ENCODE measurements at places on chromosomes 2 and 18. TPM values are rescaled to one million over a fixed set of nuclear protein-coding genes. Genes with fewer than 3 reads are reported as not detected.

Gene CYTIP
- 5.9 TPM for total RNA-seq

GRCh38 chr2:1283020-1283801, 130.1 kb upstream of the TPO start:
- DNase-seq, result no peak

- no peak for DNase-seq
These were observed 66.8 kb downstream of the ACSL3 start for GRCh38 chr2:222927600-222927999.

DNA sequence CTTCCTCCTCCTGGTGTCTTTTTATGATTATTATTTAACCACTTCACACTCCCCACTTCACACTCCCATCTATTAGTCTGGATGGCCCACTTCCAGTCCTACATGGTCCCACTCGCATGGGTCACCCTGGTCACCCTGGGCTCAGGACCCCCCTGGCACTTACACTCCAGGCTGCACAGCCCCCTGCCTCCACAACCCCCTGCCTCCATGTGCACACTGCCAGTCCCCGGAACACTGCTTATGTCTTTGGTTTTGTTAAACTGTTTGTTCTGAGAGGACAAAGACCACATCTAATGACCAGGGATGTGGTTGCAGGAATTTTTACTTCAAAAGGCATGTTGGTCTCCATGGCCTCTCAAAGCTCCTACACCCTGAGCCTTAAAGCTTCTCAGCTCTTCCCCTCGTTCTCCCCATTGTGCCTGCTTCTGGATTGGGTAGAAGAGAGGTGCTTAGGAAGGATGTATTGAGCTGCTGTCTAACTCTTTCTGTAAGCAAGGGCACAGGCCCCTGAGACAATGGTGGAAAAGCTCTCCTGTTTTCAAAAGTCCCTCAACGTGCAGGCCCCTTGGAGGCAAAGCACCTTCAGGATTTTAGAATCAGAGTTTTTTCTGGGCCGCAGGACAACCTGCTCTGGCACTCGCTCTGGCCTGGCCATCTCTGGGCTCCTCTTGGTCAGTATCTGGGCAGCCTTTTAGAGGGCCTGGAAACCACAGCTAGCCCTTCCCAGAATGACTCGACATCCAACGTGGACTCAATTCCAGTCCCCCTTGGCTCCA, 150.0 kb upstream of the HAAO start:
- DNase-seq, result no peak

Gene SERPINB10
- total RNA-seq, result 3.7 TPM

Gene PKDCC
- total RNA-seq, result 175 TPM

Gene ZSWIM2
- total RNA-seq, result 0.28 TPM

DNA sequence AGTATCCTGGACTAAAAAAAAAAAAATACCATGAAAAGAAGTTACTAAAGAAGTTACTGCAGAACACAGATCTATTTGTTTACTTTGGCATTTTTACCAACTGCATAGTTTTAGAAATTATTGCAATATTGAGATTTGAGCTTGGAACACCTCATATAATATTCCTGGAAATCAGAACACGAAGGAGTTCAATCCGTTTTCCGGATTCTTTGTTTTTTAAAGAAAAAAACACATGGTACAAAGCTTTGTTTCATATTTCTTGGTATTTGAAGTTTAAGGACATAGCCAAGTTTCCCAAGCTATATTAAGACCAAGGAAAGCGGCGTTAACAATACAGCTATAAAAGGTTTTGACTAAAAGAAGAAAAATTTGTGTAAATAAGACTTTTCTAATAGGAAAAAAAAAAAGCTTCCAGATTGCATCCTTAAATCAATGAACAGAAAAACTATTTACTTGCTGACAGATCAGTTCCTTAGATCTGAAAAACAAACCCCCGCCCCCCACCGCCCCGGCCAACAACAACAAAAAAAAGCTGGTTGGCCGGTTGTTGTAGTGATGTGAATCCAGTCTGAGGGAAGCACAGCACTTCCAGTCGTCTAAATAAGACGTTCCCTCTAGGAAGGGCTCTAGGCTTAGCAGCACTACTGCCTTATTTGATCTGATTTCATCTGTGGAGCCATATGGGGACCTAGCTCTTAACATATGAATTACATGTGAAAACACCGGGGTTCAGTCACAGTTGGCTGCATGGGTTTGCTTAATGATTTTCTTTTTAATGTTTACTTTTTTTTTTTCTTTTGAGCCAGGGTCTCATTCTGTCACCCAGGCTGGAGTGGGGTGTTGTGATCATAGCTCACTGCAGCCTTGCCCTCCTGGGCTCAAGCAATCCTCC, 2.5 kb upstream of the RHOB start:
- DNase-seq, result no peak

- DNase-seq, result no peak
These were observed 86.0 kb downstream of the RTN4 start for GRCh38 chr2:54964271-54964670.

Gene RESP18
- 2.8 TPM for total RNA-seq

Gene TUBA3E
- total RNA-seq, result not detected

DNA sequence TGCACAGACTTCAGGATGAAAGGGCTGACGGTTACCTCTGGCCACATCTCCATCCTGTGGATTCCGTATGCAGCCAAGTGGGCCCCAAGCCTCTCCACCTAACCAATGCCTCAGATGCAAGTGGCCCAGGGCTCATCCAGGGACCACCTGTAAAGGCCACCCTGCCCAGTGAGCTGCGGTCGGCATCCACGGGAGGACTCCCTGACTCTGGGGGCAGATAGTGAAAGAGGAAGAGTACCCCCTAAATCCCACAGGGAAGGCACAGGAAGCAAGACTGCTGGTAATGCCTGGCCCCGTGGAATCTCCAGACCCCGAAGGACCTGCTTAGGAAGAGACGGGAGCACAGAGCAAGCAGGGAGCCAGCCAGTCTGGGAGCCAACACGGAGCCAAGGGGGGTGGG, 11.2 kb upstream of the TPO start:
- no peak for DNase-seq

All from spinal cord (tissue), 10 donors.